ENCODE measurements at places on chromosomes 1 and 21.

GRCh38 chr1:31215065-31215570 is 24.6 kb downstream of the NKAIN1 start:
- DNase-seq, result no peak

DNA sequence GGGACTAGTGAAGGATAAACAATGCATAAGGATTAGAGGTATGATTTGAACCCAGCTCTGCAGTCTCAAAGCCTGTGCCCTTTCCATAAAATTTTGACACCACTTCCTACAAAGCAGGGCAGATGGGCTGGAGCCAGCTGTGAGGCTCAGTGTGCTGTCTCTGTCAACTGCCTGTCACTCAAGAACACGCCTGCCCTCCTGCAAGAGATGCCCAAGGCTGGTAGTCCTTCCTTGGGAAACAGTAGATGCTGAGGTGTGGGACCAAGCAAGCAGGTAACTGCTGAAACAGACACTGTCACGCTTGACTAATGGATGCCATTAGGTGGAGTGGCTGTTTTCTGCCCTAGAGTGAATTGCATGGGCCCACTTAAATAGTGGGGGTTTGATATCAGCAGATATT is 402.0 kb downstream of the PTPRU start:
- no peak for DNase-seq

DNA sequence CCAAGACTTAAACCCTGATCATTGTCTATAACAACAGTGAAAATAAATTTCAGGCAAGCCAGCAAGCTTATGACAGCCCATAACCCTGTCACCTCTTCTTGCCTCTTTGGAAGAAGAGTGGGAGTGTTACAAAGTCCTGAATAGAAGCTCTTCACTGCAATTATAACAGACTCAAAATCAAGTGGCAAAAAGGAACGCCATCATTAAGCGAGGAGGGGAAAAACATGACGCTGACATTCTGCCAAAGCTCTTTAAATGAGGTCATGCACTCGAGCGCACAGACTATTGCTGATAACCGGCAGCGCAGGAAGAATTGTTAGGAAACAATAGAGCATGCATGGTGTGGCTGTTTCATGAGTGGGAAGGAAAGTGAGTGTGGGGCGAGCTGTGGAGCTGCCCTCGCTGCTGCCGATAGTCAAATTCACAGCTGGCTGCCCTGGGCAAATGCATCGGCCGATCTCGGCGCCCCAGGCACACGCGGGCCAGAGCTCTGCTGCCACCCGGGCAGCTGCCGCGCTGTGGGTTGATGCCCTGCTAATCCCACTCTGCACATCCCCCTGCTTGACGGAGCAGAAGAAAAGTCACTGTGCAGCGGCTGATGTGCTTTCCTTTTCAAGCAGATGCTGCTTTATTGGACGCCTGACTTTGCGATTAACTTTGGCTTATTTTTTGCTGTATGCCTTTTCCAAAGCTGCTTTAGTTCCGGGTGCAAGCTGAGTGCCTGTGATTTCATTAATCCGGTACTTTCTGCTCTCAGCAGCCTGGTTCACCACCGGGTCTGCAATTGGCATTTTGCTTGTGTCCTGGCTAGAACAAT is 102.4 kb upstream of the ST6GALNAC5 start:
- no peak for DNase-seq

DNA sequence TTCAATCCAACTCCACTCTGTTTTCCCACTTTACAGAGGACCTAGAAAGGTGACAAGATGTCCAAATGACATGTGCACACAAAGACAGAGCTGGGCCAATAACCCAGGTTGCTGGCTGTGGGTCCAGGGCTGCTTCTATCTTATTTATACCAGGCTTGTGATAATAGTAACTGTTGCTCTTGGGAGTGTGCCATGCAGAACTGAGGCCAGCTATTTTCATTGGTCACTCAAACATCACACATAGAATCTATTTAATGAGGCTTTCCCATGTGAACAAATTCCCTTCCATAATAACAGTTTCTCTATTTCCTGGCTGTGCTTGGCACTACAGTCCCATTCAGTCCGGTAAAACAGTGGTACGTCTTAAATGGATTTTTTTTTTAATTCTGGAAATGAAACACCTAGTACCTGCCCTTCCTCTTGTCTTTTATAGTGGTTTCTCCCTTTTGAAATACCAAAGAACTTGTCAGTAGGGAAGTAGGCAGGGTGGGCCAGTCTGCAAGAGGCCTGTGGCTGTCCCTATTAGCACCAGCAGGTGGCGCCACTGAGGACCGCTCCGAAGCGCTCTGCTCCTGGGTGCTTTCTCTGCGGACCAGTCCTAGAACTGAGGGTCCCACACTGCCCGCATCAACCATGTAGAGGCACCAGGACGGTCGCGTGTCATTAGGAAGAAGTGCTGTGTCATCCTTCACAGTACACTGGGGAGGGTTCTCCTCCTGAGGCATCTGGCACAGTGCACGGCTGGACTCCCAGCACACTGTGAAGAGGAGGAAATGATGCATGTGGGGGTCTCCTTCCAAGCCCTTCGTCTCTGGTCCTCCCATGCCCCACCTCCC is 52.1 kb downstream of the GPR161 start:
- DNase-seq, result peak; percentile 37

DNA sequence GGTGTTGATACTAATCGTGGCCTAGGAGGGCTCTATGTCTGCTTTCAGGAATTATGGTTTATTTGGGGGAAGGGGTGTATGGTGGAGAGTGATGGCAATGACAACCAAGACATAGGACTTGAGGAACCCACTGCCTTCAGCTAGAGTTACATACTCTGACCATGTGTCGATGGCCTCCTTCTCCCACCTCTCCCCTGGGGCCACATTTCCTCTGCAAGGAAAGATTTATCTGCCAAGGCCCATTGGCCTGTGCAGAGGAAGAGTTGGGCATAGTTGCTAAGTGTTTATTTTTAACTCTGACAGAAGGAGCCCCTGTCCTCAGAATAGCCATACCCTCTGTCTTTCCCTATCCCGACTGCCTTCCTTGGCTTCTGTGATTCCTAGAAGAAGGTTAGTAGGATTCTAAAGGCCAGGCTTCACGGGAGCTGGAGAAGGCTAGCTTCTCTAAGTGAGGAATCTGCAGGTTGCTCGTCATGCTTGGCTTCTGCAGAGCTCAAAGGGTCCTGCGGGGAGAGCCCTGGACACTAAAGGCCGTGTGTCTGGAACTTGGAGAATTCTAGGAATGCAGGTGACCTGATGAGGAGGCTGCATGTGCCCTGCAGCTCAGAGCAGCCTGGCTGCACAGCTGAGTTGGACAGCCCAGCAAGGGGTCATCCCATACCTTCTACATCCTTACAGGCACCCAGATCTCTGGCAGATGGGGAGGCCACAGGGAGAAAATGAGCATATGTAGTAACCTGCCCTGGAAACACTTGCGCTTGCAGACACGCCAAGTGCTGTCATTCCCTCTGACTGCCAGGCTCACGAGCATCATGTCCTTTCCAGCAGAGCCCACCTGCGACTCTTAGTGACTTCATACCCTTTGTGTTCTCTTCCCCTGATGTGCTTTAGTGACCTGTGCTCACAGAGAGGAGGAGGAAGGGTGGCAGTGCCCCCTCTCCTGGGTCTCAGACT is 9.7 kb downstream of the MAPKAPK2 start:
- no peak for DNase-seq

DNA sequence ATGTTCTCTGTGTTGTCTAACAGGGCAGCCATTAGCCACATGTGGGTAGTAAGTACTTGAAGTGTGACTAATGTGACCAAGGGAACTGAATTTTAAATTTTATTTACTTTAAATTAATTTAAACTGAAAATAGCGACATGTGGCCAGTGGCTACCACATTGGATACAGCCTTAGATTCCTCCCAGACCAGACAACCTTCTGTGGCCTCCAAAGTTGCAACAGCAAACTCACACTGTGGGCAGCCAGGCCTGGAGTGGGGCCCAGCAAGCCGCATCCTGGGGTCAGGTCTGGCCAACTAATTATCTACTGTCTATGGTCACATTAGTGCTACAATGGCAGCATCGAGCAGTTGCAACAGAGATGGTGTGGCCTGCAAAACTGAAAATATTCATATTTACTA is 11.7 kb downstream of the EIF2D start:
- no peak for DNase-seq

- peak; percentile 42 for DNase-seq
These were observed 18.9 kb upstream of the ZNF683 start for GRCh38 chr1:26391450-26391849.

DNA sequence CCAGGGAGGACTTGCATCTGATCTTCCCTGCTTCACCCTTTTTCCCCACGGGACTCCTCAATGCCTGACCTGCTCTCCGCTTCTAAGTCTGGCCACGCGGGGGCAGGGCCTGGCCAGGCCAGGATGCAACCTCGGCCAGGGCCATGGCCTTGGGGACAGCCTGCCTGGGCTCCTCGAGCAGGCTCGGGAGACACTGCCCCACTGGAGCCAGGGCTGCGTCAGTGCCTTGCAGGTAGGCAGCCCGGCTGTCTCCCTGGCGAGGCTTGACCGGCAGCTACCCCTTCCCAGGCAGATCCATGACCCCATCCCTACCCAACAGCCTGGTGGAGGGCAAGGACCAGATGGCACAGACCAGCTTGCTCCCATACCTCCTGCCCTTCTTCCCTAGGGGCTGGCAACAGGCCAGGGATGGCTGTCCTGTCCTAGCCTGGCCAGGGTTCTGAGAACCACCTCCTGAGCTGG is 2.7 kb upstream of the PRDM16 start:
- no peak for DNase-seq

DNA sequence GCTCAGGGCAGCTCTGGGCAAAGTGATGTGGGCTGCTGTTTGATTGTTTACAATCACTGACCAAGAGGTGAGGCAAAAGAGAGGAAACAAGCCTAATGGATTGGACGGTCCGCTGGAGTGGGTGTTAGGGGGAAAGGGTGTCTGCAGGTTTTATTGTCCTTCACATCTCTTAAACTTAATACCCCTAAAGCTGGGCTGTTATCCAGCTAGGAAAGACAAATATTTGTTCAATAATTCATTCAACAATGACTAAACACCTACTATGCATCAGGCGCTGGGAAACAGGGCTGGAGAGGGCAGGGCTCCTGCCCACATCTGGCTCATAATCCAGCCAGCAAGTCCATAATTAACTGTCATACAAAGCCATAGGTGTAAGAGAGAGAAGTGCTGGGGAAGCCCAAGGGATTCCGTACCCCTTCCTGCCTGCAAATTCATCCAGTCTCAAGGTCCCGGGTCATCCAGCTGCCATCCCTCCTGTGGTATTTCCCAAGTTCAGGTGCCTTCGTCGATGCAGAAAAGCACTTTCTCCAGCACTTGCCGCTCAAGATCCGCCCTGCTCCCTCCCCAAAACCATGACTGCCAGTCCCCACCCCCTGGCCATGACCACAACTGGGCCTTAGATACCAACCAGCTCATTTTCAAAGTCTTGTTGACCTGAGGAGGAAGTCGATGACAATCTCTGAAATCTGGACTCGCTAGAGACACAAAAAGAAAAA is 10.7 kb downstream of the TMEM63A start:
- DNase-seq, result no peak

DNA sequence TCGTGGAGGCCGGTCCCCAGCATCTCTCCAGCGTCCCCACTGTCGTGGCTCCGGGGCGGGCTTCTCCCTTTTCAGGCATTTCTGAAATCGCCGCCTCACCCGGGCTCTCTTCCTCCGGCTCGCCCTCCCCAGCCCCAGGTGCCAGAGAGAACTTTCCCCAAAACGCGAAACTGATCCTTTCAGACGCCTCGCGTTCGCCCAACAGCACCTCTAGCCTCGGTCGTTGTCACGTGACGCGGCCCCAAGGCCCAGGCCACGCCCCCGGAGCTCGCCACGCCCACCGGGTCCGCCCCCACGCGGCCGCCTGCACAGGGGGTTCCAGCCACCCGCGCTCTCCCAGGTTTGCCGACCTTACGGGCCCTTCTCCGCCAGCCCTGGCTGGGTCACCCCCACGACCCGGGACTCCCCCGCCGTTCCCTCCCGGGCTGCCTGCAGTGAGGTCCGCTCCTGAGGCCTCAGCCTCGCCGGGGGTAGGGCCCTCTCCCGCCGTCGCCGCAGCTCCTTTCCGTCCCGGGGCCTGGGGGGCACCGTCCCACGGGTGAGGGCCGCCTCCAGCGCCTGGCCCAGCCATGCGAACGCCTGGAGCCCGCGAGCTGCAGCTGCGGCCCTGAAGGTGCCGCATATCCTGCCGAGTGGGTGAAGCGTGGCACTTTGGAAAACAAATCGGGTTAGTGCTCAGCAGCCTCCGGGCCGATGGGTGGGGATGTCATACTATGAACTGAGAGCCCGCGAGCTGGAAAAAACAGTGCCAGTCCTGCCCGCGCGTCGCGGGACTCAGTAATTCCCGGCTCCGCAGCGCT is 21.0 kb downstream of the H3-3A start:
- peak; percentile 53 for DNase-seq

DNA sequence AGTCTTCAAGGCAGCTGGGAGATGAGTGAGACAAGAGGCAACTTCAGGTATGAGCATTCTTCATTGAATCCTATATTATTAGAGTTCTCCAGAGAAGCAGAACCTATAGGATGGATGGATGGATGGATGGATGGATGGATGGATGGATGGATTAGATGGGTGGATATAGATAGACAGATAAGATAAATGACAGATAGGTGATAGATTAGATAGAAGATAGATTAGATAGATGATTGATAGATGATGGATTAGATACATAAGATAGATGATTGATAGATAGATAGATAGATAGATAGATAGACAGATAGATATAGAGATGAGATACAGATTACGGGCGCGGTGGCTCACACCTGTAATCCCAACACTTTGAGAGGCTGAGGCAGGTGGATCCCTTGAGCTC is 43.2 kb upstream of the SPOCD1 start:
- no peak for DNase-seq

- peak; percentile 14 for DNase-seq
These were observed 16.4 kb upstream of the RNF186 start for GRCh38 chr1:19831441-19831840.

DNA sequence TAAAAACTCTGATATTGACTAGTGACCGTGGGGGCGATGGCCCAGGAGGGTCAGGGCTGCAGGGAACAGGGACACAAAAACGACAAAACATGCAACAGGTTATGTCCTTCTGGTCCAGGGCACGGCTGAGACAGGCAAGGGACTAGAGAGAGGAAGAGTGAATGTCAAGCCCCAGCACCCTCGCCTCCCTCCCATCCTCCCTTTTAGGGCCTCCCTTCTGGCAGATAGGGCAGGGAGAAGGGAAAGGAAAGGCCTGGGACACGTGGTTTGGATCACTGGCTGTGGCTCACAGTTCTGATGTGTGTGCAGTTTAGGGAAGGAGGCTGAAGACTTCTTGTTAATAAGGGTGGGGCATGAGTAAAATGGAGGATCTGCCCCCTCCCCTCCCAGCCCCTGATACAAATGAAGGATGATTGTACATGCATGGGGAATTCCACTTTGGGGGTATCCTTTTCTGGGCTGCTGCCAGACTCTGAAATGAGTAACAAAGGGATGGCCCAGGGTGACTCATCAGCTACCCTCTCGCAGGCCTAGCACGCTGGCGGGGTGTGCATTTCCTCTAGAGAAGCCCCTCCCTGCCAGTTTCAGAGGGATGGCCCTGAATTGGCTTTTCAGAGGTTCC is 14.2 kb downstream of the CAPN2 start:
- peak; percentile 17 for DNase-seq

- DNase-seq, result no peak
These were observed 54.1 kb upstream of the LRRC7 start for GRCh38 chr1:69513601-69514000.

DNA sequence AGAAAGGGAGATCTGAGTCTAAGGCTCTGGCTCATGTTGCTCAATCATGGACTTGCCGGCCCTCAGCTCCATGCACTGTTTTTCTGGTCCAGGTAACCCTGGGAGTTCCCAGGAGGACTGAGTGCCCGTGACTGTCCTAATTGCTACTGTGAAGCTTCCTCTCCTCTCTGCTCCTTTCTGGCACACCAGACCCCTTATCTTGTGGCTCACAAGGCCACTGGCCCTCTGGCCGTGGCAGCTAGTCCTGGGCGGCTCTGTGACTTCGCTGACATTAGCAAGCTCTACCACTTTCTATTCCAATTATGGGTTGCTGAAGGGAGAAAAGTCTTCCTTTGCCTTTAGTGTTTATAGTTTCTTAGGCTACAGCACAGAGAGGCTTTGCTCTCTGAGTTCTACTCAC is 380.2 kb downstream of the RWDD3 start:
- no peak for DNase-seq
